ENCODE measurements at places on chromosomes 11 and 22. TPM values are rescaled to one million over a fixed set of nuclear protein-coding genes. Genes with fewer than 3 reads are reported as not detected.

DNA sequence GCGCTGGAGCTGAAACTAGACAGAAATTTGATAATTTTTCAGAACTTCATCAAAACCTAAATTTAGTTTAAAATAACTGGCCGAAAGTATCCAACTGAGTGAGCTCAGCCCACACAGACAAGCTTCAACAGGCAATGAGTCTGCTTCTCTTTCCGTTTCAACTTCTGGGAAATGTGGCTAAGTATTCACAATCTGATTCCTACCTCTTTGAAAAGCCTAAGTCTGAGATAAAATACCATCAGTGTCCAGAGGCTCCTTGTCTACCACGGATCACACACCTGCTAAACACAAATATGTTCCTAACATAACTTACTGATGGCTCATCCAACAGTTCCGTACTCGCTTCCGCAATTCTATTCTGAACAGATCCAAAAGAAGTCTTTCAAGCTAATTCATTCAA is 8.5 kb downstream of the SIK3 start:
- DNase-seq = no peak

DNA sequence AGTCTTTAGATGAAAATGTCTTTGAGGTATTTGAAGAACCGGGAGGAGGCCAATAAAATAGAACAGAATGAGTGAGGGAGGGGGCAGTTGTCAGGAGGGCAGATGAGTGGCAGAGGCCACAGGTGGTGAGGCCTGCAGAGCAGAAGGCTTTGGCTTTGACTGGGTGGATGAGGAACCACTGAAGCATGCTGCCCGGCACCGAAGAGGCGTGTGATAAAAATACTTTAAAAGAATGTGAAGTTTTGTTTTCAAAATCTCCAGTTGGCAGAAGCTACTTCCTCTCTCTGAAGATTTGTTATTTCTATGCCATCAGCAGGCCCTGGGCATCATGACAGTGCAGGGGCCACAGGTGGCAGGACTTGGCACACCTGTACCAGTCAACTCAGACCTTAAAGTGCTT is 6.3 kb downstream of the MS4A12 start:
- DNase-seq = no peak

GRCh38 chr11:57597461-57597915 is at the start of gene SERPING1:
SERPING1 (plus strand) TSS chr11:57597685; CDS start chr11:57598271, 586 bp downstream.
- peak; percentile 51 for DNase-seq

The NECTIN1 gene
- polyA plus RNA-seq = 29.1 TPM

The RFPL1 gene
- polyA plus RNA-seq = not detected
